Stimulated activated CD8-positive, alpha-beta memory T cell treated with anti-CD3 and anti-CD28 coated beads, Interleukin-4, amount 100 ng/mL, for 4 hours (primary cell): ENCODE measurements at places on chromosomes 5 and 9.

- DNase-seq: no peak
Measured at GRCh38 chr5:14305045-14305444, 161.9 kb downstream of the TRIO start.

DNA sequence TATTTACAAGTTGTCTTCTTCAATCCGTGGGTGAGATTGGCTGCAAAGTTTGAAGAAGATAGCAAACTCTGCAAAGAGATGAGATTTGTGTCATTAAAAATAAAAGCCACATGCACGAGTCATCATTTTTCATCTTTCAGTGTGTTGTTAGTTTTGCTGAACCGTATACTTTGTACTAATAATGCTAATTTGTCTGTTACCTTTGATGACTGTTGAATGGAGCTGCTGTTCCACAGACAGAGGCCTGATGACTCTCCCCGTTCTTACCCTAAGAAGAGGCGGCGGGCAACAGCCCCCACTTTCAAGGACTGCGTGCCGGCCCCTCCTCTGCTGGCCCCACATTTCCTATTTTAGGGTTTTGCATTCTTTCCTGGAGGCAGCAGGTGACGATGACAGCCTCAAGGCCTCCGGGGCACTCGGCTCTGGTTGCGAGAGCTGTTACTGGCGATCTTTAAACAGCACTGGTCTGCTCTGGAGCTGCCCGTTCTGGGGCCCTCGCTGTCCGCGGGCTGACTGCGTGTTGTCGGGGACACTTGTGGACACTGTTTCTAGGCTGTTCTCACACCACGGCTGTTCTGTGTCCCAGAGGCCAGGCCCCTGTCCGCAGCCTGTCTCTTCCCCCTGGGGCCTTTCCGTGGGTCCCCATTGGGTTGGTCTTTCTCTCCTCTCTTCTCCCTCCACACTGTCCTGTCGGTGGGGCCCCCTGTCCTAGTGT lies 35.1 kb downstream of the NDUFS6 start:
- DNase-seq: no peak

- DNase-seq: no peak
Measured at GRCh38 chr5:5572976-5573797, 150.7 kb downstream of the ICE1 start.

- no peak for DNase-seq
Measured at GRCh38 chr5:134944630-134945029, 23.1 kb upstream of the CATSPER3 start.

- DNase-seq: no peak
Measured at GRCh38 chr5:55691265-55692105, 20.6 kb downstream of the SLC38A9 start.

DNA sequence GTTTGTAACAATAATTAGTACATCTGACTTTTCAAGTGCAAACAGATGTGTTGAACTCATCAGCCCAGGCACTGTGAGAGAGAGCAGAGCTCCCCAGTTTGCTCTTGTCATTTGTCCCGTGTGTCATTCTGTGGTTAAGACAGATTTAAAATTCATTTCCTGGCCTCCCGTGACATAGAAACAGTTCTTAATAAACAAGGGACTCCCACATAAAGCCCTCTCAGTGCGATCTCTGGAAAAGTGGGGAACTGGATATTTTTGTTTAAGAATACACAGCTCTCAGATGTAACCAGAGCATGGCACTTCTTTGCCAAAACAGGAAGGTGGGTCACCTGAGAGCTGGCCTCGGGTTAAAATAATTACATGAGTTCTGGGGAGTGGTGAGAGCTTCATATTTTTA lies 58.6 kb downstream of the PRKACG start:
- DNase-seq: no peak

DNA sequence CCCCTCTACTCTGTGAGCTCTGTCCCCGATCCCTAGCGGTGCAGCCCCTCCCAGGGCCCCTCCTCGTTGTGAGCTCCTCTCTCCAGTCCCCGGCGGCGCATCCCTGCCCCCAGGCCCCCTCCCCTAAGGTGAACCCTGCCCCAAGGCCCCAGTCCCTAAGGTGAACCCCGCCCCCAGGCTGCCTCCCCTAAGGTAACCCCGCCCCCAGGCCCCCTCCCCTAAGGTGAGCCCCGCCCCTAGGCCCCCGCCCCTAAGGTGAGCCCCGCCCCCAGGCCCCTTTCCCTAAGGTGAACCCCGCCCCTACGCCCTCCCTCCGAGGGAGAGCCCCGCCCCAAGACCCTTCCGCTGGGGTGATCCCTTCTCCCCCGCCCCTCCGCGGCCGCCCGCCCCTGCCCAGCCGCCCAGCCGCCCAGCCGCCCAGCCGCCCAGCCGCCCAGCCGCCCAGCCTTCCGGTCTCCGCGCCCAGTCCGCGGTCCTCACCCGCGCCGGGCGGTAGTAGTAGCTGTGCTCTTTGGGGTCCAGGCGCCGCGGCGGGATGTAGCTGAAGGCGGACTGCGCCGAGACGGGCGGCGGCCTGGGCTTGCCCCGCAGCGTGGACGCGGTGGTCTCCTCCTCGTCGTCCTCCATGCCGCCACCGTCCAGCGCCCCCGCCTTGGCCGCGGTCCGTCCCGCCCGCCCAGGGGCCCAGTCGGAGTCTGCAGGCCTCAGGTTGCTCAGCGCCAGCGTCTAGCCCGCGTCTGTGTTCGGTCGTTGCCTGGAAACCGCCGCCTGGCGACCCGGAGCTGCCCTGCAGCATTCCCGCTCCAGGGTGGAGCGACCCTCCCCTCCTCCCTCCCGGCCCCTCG lies at the start of gene CFAP90:
Gene CFAP90, minus strand, starts transcription at position 739 of the 845 bp plus-strand sequence. Its CDS starts 112 bp downstream, at position 627.
- no peak for DNase-seq

GRCh38 chr5:169581580-169582227 lies 1.9 kb upstream of the SPDL1 start:
- peak; percentile 30 for DNase-seq

DNA sequence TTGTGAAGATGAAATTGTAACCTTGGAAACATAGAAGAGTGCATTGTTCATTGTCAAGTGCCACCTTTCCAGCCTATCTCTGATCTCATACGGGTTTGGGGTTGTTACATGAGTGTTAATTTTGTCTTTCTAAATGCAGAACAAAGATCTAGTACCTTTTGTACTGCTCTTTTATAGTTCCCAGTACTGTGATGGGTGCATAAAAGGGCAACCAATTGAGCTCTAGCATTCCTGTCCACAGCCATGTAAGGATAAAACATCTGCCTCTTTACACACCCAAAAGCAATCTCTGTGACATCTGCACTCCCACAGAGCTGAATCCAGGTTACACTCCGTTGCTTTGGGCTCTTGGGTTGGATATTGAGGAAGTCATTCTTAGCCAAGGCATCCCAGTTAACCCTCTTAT lies 255.2 kb downstream of the SGCD start:
- DNase-seq: no peak

- DNase-seq: no peak
Measured at GRCh38 chr5:149485655-149486615, 65.3 kb downstream of the CSNK1A1 start.

DNA sequence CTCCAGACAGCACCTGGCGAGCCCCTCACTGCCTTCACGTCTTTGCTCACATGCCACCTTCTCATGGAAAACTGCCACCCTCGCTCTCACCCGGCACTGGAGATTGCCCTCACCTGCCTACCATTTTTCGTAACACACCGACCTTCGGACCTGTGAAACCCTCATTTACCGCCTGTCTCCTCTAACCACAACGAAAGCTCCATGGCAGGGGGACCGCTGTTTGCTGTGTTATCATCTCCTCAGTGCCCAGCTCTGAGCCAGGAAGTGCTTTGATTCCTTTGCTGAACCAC lies 109.2 kb upstream of the PHYKPL start:
- DNase-seq: no peak

DNA sequence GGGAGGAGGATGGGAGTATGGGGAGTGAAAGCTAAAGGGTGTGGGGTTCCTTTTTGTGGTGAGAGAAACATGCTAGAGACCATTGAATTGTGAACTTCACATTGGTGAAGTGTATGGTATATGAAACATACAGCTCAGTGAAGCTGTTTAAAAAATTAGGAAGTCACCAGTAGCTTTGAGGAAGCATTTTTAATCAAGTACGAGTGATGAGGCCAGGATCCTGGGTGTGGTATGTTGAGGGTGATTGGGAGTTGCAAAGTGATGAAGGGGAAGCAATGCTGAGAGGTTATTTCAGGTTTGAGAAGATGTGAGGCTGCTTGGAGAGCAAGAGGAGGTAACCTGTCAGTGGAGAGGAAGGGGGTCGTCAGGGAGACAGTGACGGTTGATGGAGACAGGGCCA lies 22.7 kb upstream of the CLK4 start:
- DNase-seq: no peak

GRCh38 chr9:34652602-34653000 lies 616 bp downstream of the IL11RA start:
- no peak for DNase-seq

DNA sequence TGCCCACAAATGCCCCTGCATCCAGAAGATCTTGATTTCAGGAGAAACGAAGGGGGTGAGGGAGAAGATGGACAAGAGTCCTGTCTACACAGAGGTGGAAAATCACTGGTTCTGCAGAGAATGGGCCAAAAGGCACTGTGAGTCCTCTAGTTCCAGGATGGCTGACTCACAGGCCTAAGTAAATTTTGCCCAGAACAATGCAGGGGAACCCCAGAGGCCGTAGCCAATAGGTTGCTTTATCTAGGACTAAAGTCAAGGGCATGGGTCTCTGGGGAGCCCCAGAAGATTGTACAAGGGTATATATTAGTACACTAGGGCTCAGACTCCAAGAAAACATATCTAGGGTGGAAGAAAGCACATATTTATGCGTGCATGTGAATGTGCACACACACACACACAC lies 98.0 kb downstream of the SLIT3 start:
- DNase-seq: no peak

DNA sequence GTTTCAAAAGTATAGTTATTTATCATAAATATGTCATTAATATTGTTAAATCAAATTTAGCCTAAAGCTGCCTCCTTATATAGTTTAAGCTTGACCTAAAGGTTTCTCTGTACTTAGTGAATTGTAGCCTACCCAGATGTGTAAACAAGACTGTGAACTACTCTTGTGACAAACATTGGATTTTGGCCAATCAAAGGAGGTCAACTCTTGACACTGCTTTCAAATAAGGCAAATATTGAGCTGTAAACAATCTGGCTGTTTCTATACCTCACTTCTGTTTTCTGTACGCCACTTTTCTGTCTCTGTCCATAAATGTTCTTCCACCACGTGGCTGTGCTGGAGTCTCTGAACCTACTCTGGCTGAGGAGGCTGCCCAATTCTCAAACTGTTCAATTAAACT lies 51.2 kb downstream of the FXN start:
- DNase-seq: no peak

DNA sequence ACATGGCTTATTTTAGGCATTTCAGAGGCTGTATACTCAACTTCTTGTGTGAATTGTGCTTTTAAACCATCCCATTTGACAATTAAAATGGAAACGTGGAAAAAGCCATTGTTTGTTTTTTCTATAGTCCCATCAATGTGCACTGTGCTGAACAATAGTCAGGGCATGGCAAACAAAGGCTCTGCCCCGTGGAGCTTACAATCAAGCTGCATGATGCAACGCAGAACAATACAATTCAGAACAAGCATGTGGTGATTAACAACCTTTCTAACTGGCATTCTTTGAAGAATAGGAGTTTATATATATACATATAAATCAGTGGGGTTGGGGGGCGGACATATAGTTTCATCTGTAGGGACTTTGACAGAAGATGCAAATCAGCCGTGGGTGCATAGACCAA lies 2125.4 kb upstream of the WWC1 start:
- no peak for DNase-seq

DNA sequence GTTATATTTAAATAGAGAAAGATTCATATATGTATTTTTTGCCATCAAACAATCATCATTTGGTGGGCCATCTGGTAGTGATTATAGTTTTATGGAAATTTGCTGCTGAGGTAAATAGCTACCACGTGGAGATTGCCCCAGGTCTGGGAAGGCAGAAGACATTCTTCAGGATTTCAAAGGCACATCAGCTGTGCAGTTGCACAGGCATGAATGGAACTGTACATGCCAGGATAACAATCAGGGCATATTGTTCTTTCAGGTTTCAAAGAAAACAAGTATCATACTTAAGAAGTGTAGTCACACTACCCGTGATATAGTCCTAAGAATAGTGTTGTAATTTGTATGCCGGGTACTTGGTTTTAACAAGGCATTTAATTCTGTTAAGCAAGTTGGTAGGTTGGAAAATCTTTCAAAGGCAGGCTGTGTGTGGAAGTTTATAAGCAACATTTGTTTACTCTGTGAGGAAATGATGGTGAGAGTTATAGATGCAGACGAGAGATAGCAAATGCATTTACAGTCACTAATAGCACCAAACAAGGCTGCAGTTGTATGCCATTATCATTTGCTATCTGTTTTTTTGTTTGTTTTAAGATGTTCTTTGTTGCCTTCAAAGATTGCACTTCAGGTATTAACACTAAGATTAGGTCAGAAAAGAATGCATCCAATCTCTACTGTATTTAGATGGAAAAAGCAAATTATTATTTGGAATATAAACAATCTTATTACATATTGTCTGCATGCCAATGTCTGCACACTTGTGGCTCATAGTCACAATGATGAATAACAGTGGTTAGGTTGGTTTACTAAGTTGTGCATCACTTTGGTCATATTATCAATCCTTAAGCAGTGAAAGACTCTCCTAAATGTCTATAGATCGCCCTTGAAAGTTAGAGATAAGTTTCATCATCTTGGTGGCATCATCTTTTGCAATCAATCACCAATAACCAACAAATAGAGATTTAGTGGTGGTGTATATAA lies 55.3 kb downstream of the RPS23 start:
- no peak for DNase-seq

DNA sequence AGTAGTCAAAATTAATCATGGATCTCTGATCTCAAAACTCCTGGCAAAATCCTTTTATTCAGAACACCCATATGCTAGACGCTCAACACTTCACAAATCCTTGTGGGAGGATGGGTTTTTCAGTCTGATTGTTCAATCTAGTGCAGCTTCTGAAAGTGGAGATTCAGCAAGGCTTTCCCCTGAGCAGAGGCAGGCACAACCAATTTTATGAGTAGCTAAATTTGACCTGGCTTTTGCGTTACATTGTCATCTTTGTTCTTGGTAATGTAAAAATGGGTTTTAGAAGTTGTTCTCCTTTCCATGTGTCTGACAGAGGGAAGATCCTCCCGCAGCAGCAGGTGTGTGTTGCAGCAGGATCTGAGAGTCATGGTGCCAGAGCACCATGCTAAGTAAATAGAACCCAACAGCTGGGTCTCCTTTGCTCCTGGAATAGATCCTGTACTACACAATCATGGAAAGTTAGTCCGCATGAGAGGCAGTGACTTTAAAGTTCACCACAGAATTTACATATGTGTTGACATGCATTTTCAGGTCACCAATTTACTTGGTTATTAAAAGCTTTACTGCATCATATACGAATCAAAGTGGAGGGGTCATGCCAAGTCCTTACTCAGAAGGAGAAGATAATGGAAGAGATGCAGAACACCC lies 70.1 kb upstream of the MEF2C start:
- DNase-seq: no peak

DNA sequence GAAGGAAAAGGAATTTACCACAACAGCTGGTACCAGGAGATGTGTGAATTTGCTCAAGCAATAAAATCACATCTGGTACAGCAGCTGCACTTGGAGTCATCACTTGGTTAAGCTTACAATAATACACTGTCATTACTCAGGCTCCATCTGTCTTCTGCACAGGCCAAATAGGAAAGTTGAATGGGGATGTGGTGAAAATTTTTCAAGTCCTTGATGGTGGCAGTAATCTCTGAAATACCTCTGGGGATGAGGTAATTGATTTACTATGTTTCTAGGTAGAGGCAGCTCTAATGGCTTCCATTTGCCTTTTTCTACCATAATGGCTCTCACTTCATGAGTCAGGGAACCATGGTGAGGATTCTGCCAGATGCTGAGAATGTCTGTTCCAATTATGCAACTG lies 206.8 kb upstream of the ATP10B start:
- no peak for DNase-seq

GRCh38 chr5:83482961-83483360 lies 11.4 kb downstream of the VCAN start:
- DNase-seq: no peak

- DNase-seq: no peak
Measured at GRCh38 chr9:374736-375135, 160.1 kb downstream of the DOCK8 start.
